ENCODE measurements at places on chromosomes 6 and 20.
A peak's percentile ranks its signal among the peaks of the same experiment; 100 is the strongest.

GRCh38 chr6:39980839-39981580 is 46.7 kb upstream of the MOCS1 start:
- peak; percentile 18 for DNase-seq

DNA sequence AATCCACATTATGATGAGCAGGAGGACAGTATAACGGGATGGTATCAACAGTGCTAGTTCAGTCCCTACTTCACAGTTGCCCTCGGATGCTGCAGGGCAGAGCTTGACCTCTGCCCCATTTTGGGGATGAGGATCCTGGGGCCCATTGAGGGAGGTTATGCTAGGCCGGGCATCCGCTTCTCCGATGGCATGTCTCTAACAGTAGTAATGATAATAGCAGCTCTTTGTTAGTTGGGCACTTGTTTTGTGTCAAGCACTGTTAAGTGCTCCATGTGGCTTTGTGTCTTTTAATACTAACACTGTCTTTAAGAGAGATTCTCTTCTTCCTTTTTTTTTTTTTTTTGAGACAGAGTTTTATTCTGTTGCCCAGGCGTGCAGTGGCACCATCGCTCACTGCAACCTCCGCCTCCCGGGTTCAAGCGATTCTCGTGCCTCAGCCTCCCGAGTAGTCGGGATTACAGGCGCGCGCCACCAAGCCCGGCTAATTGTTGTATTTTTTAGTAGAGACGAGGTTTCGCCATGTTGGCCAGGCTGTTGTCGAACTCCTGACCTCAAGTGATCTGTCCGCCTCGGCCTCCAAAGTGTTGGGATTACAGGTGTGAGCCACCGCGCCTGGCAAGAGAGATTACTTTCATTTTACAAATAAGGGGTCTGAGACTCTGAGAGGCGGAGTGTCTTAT is 1.1 kb downstream of the MAPRE1 start:
- no peak for DNase-seq

DNA sequence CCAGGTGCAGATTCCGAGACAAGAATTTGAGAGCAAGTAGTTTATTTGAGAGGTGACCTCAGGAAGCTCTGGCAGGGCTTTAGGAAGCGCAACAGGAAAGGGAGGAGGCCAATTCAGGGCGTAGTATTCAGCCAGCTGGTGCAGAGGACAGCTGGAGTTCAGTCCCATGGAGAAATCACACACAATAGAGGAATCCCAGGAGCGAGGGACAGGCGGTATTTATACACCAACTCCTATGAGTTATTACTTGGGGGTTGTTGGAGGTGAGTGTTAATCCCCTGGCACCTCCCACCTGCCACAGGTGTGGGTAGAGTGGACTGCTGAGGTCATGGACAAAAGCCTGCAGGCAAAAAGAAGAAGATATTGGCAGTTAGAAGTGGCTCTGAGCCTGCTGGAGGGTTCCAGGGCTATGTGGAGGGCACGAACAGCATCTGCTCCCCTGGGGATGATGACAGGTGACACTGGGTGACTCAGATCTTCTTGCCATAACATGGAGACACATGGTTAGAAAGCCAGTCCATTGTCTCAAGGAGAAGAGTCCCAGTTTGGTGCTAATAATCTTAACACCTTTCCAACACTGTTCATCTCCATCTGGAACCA is 13.9 kb upstream of the SULF2 start:
- no peak for DNase-seq

GRCh38 chr20:18835466-18836256 is 22.1 kb downstream of the SCP2D1 start:
- no peak for DNase-seq

DNA sequence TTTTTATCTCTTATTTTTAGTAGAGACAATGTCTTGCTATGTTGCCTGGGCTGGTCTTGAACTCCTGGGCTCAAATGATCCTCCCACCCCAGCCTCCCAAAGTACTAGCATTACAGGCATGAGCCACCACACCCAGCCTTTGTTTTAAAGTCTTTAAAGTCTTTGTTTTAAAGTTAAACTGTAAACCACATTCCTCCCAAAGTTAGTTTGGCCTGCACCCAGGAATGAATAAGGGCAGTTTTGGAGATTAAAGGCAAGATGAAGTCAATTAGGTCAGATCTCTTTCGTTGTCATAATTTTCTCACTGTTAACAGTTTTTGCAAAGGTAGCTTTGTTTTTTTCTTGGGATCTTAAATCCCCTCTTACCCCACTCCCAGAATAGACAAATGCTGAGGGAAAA is 63.8 kb downstream of the UBR2 start:
- no peak for DNase-seq

DNA sequence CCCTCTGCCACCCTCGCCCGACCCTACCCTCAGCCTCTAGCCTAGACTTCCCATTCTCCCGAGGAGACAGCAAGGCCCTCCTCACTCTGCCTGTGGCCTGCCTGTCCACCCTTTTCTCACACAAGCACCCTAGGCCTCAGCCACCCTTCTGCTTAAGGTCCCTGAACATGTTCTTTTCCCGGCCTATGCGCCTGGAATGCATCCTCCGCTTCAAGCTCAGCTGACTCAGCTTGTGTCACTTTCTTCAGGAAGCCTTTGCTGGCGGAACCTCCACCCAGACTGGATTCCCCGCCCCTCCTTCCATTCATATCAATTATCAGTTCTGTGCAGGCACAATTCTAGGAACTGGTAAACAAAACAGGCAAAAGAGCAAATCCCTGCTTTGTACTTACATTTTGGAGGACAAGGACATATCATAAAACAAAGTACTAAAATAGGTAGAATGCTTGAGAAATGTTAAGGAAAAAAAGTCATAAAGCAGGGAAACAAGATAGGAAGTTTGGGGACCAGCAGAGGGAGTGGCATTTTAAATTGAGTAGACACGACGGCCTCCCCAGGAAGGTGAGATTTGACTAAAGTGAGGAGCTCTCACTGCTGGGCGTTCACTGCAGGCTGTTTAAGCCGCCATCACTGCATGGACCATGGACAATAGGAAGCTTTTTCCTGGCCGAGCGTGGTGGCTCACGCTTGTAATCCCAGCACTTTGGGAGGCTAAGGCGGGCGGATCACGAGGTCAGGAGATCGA is 17.9 kb upstream of the SNHG17 start:
- no peak for DNase-seq

DNA sequence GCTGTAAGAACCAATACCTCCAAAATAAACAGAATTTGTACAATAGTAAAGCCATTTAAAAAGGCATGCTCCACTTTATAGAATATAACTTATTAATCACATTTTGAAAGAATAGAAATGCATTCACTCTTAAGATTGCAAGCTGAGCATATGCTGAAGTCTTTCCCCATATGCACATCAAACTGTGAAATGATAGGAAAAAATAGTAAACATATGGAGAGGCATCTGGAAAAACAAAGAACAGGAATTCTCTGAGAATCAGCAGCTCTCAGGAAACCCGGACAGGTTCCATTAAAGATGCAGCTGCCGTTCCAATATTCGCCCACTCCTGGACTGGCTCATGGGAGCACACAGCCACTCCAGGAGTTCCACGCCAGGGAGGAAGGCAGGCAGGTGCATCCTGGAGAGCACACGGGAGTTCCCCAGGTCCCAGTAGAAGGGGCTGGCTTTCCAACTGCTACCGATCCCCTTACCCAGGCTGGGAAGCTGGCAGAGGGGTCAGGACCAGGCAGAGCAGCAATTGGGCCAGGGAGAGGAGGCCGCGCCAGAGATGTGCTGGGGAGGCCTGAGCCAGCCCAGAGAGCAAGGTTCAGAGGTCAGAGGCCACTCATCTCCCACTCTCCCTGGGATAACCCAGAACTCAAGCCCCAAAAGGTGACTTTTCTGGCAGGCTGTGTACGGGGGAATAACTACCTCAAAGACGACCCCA is 111.1 kb downstream of the DLL1 start:
- no peak for DNase-seq

- DNase-seq: no peak
Observed at GRCh38 chr6:100673641-100674040, 207.5 kb downstream of the ASCC3 start.

Data from AG09309 (cell line).